ENCODE measurements at places on chromosomes 12 and 14. TPM values are rescaled to one million over a fixed set of nuclear protein-coding genes. Genes with fewer than 3 reads are reported as not detected.

DNA sequence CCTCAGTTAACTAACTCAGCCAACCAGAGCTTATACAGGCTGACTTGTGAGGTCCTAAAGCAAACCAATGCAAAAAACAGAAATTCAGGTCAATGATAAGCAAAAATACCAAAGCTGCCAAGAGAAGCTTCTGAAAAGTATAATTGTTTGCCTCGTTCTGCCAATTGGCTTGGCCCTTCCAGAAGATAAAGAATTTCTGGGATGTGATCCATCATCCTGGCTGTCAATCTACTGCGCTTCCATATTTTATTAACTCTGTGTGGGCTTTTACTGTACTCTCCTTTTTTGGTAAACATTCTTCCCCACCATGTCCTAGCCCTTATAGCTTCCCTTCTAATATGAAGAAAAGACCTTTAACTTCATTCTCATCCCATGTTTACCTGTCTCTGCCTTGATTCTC lies 387.9 kb downstream of the TMEM117 start:
- no peak for DNase-seq

Gene TAS2R20
- total RNA-seq, result 1.7 TPM

GRCh38 chr12:102833687-102834441 lies 83.2 kb downstream of the PAH start:
- no peak for DNase-seq

Gene SCNN1A
- total RNA-seq, result not detected

Gene MYH6
- total RNA-seq, result not detected

Gene HPD
- not detected for total RNA-seq

Gene KRT78
- total RNA-seq, result not detected

GRCh38 chr14:83918546-83918945 lies 1611.4 kb upstream of the FLRT2 start:
- no peak for DNase-seq

Gene NELL2
- 0.10 TPM for total RNA-seq

Gene OR11H12
- total RNA-seq, result not detected

Gene COCH
- 10.2 TPM for total RNA-seq

DNA sequence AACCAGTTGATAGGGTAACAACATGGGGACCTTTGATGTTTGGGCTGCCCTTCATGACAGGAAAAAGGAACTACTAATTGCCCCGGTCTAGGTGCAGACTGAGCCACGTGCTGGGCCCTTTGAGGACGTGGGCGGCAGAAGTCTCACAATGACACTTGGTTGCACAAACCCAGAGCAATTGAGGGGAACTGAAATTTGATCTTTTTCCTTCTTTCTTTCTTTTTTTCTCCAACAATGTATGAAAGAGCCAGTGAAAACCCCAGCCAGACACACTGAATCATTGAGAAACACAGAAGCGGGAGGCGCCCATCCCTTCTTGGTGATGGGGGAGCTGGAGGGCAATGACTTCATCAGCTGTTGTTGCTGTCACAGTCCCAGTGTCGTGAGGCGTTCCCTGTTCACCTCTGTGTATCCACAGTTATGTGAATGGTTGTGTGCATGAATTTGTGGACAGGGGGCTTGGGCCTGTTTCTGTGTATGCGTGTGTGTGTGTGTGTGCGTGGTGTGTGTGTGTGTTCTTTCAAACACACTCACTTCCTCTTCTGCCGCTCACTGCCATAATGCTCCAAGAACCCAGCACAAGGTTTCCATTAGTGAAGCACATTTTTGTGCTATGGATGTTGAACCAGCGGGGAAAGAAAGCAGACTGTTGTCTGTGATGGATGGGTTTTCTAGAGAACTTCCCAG lies 137.5 kb upstream of the CCND2 start:
- peak; percentile 46 for DNase-seq

Gene NXPH4
- total RNA-seq, result 3.4 TPM

Gene LRP1-AS
- total RNA-seq, result not detected

DNA sequence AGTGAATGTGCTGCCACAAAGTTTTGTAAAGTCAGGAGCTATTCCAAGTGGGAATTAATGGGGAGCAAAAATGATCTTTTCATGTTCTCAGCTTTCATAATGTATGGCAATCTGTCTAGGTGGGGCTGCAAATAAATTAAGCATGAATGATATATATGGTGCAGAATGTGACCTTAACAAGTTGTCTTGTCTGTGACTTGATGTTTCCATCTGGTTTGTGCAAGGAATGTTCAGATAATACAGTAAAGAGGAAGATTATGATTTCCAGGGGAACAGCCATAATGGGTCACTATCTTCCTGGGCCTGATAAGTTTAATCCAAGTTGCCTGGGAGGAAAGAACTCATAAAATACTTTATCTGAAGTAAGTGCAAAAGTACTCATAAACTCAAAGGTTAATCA lies 1815.8 kb upstream of the FLRT2 start:
- DNase-seq, result no peak

- peak; percentile 38 for DNase-seq
These were observed 933.8 kb downstream of the TMEM121 start for GRCh38 chr14:106459971-106460730.
